ENCODE measurements at places on chromosomes 11 and 22.
A peak's percentile ranks its signal among the peaks of the same experiment; 100 is the strongest.

- no peak for DNase-seq
These were observed 1.0 kb downstream of the CHRM4 start for GRCh38 chr11:46390331-46391171.

DNA sequence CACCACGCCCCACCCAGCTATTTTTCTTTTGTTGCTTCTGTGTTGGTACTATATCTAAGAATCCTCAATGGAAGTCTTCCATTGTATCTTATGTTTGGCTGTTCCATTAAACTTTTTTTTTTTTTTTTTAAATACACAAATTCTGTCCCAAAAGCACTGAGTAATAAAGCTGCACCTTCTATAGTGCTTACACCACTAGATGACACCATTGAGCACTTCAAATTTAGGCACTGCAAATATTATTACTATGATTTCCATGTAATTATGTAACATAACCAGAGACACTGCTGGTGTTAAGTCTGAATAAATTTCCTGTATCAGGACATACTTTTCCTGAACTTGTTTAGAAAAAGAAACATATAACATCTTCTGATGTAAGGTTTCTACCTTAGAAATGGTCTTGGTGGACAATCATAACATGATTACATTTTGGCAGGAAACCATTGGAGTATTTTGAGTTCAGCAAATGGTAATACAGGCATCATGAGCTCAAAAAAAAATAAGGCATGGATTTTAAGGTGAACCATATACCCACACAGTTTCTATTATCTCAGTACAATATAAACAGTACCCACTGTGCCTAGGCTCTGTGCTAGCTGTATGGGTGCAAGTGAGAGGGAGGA is 110.5 kb downstream of the ATG16L2 start:
- DNase-seq: peak; percentile 16

- no peak for DNase-seq
These were observed 4.5 kb downstream of the DBX1 start for GRCh38 chr11:20155683-20156279.

GRCh38 chr22:23856721-23857605 is 712 bp upstream of the SLC2A11 start:
- no peak for DNase-seq

- no peak for DNase-seq
These were observed 7.5 kb upstream of the PPFIA1 start for GRCh38 chr11:70262951-70263350.

- no peak for DNase-seq
These were observed 238.0 kb upstream of the NARS2 start for GRCh38 chr11:78812513-78813293.

DNA sequence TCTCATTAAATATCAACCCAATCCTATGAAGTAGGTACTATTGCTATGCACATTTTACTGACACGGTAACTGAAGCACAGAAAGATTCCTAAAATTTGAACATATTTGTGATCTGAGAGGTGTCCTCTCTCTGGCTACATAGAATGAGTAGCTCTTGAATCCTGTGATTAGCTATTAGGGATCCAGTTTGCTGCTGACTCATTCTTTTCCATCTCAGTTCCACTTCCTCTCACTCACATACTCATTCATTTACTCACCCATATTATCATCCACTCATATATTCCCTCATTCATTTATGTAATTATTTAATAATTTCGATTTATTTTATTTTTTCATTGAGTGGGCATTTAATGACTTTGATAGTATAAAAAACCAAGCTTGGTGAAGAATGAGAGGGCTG is 42.7 kb downstream of the OR5B17 start:
- peak; percentile 68 for DNase-seq

GRCh38 chr11:69041516-69041915 is 7.2 kb upstream of the TPCN2 start:
- no peak for DNase-seq

DNA sequence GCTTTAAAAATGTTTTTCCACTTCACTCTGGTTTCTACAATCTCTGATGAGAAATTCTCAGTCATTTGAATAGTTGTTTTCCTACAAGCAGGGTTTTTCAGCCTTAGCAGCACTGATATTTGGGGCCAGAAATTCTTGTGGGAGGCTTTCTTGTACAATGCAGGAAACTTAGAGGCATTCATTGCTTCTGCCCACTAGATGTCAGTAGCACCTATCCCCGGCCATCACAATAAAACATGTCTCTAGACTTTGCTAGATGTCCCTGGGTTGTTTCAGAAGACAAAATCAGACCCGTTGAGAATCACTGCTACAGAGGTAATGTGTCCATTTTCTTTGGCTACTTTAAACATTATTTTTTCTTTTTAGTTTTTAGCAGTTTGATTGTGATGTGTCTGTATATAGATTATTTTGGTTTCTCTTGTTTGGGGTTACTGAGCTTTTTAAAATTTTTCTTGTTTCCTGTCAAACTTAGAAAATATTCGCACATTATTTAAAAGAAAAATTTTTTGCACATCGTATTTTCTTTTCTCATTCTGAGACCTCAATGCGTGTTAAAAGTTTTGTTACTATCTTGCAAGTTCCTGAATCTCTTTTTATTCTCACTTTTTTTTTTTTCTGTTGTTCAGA is 60.8 kb upstream of the CCDC179 start:
- DNase-seq: peak; percentile 24

DNA sequence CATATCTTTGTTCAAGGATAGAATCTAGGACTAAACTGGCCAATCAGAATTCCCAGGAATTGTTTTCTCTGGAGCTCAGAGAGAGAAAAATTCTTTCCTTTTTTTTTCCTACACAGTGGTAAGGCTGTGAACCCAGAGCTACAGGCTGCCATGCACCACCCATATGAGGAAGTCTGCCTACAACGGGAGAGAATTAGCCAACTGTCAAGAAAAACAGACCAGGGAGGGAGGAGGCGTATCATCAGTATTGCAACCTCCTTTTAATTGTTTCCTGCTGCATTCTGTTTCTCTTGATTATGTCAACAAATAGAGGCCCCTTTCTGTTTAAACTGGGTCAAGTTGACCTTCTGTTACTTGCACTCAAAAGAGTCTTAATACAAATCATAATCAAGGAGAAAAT is 176.5 kb upstream of the UBASH3B start:
- DNase-seq: no peak

DNA sequence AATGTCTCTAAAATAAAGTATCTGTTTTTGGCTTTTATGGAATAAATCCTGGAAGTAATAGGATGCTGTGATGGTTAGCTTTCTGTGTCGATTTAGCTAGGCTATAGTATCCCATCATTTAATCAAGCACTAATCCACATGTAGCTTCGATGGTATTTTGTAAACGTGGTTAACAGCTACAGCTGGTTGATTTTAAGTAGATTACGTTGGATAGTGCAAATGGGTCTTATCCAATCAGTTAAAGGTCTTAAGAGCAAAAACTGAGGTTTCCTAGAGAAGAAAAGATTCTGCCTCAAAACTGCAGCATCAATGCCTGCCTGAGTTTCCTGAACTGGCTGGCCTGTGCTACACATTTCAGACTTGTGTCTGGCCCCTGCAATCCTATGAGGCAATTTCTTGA is 314.2 kb upstream of the SORL1-AS1 start:
- DNase-seq: no peak

DNA sequence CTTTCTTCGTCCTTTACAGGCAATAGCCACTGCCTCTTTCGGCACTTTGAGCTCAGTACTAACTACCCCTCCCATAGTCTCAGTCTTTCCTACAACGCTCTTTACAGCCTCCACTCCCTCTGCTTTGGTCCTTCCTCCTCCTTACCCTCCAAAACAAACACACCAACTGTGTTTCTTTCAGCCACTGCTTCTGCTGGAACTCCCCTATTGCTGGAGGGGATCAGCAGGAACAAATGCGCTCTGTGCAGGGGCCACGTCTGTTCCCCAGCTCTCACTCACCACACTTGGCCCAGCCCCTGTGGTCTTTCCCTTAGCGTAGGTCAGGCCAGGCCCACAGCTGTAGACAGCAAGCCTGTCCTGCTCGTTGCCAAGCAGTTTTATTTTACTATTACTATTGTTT is 42.3 kb downstream of the PC start:
- DNase-seq: no peak

DNA sequence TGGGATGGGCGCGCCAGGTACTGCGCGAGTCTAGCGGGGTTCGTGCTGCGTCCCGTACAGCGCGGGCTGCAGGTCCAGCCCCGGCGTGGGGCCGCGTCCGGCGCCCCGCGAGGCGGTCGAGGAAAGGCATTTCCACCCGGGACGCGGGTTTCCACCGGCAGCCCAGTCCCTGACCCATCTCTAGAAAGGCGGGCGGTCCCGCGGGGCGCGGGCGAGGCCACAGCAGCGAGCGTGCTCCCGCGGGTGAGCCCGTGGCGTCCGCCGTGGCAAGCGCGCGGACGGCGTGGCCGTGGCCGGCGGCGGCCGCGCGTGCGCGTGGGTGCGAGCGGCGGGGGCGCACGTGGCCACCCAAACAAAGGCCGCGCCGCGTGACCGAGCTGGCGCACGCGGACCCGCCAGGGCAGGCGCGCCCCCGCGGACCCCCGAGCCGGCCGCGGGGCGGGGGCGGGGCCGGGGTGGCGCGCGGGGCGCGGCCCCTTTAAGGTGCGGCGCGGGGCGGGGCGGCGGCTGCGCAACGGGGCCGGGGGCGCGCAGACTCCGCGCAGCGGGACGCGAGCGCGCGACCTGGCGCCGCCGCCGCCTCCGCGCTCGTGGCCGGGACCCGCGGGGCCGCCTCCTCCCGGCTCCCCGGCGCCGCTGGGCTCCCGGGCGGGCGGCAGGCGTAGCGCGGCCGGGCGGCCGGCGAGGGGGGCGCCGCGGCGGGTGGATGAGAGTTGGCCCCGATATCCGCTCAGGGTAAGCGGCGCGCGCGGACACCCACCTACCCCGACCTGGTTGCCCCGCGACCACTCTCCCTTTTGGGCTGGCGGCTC is 39.3 kb upstream of the CELSR1 start:
- DNase-seq: no peak

GRCh38 chr11:101923554-101923953 is 7.2 kb upstream of the ANGPTL5 start:
- no peak for DNase-seq

- no peak for DNase-seq
These were observed 4.1 kb downstream of the INPP5J start for GRCh38 chr22:31126869-31127175.

DNA sequence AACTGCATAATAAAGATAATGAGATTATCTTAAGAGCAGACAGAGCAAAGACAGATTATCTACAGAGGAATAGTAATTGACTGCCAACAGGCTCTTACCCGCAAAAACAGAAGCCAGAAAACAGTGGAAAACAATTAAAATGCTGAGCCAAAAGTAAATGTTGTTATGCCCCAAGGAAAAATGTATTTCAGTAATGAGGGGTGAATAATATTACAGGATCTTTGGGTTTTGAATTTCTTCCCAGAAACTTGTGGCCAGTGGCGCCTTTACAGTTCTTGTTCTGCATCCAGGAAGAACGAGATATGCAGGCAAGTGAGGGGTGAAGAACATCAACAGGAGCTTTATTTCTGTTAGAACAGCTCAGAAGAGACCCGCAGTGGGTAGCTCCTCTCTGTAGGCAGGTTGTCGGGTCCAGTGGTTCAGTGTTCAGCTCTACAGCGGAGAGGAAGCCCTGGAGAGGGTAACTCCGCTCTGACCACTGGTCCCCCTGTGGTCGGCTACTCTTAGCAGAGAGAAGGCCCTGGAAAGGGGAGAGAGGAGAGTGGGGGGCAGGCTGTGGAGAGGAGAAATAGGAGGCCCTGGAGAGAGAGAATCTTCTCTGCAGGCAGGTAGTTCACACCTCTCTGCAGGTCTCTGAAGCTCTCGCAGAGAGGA is 51.8 kb upstream of the SC5D start:
- no peak for DNase-seq

GRCh38 chr11:126839496-126839895 is 161.1 kb downstream of the KIRREL3 start:
- DNase-seq: no peak

DNA sequence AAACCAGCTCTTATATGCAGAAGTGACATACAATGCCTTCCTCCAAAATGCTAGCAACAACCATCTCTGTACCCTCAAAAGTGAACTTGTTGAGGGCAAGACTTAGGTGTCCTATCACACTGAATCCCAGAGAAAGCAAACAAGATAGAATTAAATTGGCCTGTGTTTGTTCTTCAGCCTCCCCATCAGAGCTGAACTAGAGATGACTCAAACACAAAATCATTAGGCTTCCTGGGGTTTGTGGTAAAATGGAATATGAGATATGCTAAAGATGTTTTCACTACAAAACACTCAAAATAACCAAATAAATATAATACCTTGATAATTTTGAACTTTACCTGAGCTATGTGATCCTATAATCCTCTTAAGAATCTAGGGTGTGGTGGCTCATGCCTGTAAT is 31.6 kb downstream of the ZNF214 start:
- no peak for DNase-seq

GRCh38 chr11:113587308-113587739 is 112.1 kb upstream of the DRD2 start:
- no peak for DNase-seq

- DNase-seq: no peak
These were observed 94.5 kb downstream of the CADM1 start for GRCh38 chr11:115409691-115410220.

DNA sequence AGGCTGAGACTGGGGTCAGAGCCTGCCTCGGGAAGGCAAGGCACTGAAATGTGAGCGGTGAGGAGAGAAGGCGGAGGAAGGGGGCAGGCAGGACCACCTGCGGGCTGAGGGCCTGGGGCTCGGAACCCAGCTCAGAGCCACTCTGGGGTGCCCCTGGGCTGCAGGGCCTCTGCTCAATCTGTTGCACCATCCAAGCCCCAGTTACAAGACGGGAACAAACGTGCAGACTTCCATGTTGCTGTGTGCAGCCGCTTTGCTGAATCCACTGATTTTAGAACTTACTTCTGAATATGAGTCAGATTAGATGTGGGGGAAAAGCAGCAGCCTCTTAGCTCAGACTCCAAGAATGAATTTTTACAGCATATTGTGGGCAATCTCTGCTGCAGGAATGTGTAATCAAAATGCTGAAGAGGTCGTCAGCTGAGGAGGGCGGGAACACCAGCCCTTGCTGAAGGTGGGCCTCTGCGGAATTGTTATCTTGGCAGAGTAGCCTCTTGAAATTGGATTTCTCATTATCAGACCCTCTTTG is 21.6 kb downstream of the PARVG start:
- peak; percentile 72 for DNase-seq

DNA sequence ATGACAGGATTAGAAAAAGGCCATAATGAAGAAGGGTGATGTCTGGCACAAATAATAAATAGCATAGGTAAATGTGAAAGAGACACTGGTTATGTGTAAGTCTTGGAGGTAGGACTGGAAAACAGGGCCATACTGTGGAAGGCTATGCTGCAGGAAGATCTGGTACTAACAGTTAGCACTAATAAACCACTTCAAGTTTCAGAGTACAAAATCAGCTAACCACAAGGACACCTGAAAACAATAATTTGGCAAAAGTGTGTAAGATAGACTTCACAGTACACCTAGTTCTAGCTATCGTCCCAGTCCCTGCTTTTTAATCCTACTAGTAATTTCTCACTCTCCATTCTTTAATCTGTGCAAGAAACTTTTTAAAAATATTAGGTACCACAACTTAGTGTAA is 44.3 kb downstream of the CWF19L2 start:
- DNase-seq: no peak

Data from NCI-H226 (cell line).